ENCODE measurements at places on chromosomes 12 and 14. TPM values are rescaled to one million over a fixed set of nuclear protein-coding genes. Genes with fewer than 3 reads are reported as not detected.

DNA sequence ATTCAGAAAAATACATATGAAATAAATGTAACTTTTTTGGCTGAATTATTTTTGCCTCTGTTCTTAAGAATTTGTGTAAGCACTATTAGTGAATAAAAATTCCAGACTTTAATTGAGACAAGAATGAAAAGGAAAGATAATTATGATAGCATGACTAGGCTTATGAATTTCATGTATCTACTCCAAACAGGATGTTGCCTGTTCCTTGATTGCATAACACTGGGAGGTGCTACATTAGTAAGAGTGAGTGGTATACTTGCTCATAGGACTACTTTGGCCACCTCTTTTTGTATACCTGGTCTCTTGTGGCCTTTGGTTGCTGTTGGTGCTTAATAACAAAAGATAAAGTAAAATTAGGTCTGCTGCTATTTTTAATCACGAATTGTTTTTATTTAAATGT is 112.8 kb downstream of the NAV3 start:
- no peak for DNase-seq

DNA sequence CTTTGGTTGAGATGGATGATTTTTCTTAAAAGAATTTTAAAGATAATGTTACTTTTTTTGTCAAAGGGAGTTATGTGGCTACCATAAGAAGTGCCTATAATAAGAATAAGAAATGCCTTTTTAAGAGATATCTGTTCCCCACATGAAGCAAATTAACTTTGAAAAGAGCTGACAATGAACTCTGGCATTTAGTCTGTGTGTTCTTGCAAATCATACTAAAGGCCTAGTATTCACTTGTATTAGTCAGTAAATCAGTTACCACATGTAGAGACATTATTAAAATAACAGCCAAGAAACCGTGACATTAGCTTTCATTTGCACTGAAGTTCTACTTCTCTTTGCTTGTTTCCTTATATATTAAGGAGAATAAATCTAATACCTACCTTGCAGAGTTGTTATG is 296.3 kb downstream of the CCDC91 start:
- no peak for DNase-seq

The SMIM41 gene
- total RNA-seq, result not detected

The ANG gene
- 10.5 TPM for total RNA-seq

The KRT79 gene
- not detected for total RNA-seq

The GZMH gene
- total RNA-seq, result not detected

DNA sequence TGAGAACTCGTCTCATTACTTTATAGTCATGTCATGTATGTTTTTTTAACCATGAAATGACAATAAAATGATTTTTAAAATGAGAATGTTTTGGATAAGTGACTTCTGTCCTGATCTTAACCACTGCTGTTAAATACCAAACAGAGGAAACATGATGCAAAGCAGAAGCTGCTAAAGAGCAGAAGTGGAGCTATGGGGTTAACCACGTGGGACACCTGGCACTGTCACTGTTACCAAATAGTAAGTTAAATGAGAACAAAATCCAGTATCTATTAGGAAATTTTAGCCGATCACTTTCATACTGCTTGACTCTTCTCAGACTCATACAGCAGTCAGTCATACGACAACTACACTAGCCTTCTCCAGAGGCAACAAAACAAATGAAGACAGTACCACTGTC is 82.4 kb downstream of the SCAF11 start:
- DNase-seq, result no peak

- DNase-seq, result no peak
Observed at GRCh38 chr12:107568718-107569117, 116.9 kb upstream of the PWP1 start.

GRCh38 chr14:61110316-61111082 is 129.5 kb downstream of the SLC38A6 start:
- no peak for DNase-seq

The MLXIP gene
- 73.3 TPM for total RNA-seq

DNA sequence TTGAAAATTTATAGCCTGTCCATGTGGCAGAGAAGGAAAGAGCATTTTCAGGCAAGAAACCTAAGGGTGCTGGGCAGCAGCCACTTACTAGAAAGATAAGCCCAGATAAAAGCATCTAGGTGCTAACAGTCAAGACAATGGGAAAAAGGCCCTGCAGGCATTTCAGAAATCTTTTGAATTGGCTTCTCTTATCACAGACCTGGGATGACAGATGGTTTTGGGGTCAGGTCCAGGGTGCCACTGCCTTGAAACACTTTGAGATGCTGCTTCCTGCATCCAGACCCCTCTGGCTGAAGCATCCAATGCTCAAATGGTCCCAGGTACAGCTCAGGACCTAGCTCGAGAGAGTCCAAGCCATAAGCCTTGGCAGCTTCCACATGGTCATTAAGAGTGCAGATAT is 466.5 kb downstream of the FSCB start:
- DNase-seq, result no peak

- DNase-seq, result no peak
Observed at GRCh38 chr14:21825149-21825743, 151.6 kb upstream of the OR4E1 start.
